ENCODE measurements at places on chromosomes 3 and 15.

GRCh38 chr3:192844836-192845525 lies 72.7 kb downstream of the MB21D2 start:
- DNase-seq: no peak

- DNase-seq: no peak
Measured at GRCh38 chr3:129266651-129267050, 12.0 kb upstream of the HMCES start.

GRCh38 chr3:14216257-14217048 lies 37.8 kb downstream of the LSM3 start:
- DNase-seq: no peak

- no peak for DNase-seq
Measured at GRCh38 chr15:48385031-48385830, 54.0 kb downstream of the DUT start.

DNA sequence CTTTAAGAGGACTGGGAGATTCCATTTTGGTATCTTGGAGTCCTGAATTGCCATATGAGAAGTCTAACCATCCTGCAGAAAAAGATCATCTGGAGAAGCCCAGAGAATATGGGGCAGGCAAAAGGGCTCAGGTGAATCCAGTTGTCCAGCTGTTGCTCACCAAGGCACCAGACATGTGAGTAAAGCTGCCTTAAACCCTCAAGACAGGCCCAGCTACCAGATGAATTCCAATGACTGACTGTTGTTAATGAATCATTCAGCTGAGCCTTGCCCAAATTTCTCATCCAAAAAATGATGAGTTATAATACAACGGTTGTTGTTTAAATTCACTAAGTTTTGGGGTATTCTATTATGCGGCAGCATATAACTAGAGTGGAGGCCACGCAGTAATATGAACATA lies 22.0 kb upstream of the NANOGP8 start:
- no peak for DNase-seq

- no peak for DNase-seq
Measured at GRCh38 chr3:56704706-56705105, 21.6 kb upstream of the TASOR start.

DNA sequence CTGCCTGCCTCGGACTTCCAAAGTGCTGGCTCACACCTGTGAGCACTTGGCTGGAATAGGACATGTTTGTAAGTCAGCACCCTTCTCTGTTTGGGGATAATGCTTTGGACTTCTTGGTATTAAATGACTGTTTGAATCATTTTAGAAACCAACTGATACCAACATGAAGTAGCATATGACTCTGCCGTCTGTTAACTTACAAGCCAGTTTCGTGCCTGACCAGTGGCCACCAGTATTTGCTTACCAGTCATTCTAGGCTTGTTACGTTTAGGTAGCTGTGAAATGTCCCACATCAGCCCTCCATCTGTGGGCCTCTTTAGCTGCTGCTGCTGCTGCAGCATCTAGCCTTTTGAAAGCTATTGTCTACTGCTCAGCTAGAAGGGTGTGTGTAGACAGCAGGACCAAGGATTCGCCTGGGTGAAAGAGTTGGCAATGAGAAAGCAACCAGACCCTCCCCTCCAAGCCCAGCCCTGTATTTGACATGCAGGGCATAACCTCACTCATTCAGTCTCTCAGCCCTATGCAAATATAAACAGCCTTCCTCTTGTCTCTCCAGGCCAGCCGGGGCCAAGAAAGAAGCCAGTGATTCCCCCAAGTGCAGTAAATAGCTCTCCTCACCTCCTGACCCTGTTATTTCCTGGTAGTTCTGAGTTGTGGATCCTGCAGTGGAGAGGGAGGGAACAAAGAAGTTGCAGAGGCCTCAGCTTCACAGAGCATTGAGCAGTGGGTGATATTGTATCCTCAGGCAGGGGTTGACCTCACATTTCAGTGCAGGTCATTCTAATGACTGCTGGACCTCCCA lies 51.0 kb downstream of the NKIRAS1 start:
- no peak for DNase-seq

DNA sequence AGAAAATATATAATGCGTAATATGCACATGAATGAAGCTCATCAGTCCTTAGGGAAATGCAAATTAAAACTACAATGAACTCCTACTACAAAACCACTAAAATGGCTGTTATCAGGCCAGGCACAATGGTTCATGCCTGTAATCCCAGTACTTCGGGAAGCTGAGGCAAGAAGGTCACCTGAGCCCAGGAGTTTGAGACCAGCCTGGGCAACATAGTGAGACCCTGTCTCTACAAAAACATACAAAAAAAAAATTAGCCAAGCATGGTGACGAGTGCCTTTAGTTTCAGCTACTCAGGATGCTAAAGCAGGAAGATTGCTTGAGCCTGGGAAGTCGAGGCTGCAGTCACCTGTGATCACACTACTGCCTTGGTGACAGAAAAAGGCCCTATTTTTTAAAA lies 85.2 kb downstream of the MAP4 start:
- no peak for DNase-seq

DNA sequence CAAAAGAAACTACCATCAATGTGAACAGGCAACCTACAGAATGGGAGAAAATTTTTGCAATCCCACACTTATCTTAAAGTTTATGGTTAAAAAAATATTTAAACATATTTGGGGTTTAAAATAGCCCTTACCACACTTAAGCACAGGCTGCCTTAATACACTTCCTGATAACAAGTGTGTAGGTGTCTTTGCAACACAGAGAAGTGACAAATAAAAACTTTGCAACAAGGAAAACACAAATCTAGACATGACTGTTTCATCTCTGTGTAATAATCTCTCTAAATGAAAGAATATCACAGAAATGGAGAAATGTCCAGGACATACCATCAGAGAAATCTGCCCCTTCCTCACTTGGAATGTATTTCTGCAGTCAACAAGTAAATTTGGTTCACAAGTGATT lies 464.1 kb upstream of the ARHGEF26 start:
- no peak for DNase-seq

- DNase-seq: no peak
Measured at GRCh38 chr15:29970402-29970695, 112.4 kb upstream of the GOLGA8J start.

- DNase-seq: no peak
Measured at GRCh38 chr3:196268284-196269163, 19.0 kb downstream of the PCYT1A start.

- no peak for DNase-seq
Measured at GRCh38 chr15:46442901-46443590, 808.2 kb downstream of the SQOR start.

GRCh38 chr3:67294341-67294740 lies 296.2 kb downstream of the KBTBD8 start:
- DNase-seq: no peak

GRCh38 chr3:52354676-52355075 lies 38.6 kb downstream of the DNAH1 start:
- no peak for DNase-seq

DNA sequence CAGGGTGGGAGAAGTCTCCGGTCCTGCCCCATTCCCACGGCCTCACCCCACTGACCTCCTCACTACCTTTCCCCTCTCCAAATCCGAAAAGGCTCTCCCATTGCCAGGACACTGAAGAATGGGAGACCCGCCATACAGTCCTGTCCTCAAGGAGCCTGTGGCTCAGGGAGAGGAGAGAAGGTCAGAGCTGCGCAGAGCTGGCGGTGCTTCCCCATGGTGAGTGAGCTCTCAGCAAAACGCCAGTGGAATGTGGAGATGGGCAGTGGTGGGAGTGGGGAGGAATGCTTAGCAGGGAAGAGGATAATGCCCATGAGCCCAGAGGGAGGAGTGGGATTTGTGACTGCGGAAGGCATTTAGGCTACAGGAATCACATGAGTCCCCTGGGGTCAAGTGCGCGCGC lies 20.1 kb downstream of the FAM43A start:
- no peak for DNase-seq

DNA sequence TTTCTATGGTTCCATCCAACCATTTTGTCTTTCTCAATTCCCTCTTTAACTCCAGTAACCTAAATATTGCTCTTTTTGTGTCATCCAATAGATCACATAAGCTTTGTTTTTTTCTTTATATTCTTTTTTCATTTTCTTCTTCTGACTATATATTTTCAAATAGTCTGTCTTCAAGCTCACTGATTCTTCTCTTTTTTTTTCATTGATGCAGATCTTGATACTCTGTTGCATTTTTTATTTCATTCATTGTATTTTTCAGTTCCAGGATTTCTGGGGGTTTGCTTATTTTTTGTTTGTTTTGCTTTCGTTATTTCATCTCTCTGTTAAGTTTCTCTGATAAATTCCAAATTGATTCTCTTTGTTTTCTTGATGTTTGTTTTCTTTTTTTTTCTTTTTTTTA lies 36.2 kb downstream of the CLDN1 start:
- DNase-seq: no peak

- DNase-seq: no peak
Measured at GRCh38 chr15:64800476-64800875, 25.0 kb downstream of the PIF1 start.

GRCh38 chr3:24522146-24522579 lies 27.5 kb upstream of the THRB start:
- no peak for DNase-seq

GRCh38 chr3:194404365-194405140 lies 5.5 kb upstream of the GP5 start:
- DNase-seq: peak; percentile 22

- DNase-seq: no peak
Measured at GRCh38 chr15:55827204-55827603, 84.3 kb upstream of the PRTG start.

- no peak for DNase-seq
Measured at GRCh38 chr3:194711286-194711685, 25.6 kb downstream of the FAM43A start.

- DNase-seq: no peak
Measured at GRCh38 chr3:87733671-87734367, 325.0 kb downstream of the CGGBP1 start.

DNA sequence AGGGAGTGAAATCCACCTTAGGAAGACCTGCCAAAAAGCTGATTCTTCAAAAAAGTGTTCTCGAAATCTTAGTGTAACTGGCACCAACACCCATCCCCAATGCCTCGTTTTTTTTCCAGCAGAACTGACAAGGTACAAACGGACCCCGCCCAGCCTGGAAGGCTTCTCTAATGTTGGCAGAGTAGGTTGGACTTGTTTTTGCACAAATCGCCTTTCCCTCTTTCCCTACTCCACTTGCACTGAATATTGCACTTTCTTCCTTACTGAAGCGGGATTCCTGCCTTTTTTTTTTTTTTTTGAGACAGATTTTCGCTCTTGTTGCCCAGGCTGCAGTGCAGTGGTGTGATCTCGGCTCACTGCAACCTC lies 544 bp upstream of the TIMMDC1 start:
- DNase-seq: no peak

- no peak for DNase-seq
Measured at GRCh38 chr3:30638685-30639412, 32.4 kb downstream of the TGFBR2 start.

- peak; percentile 88 for DNase-seq
Measured at GRCh38 chr3:97579365-97579764, 185.2 kb upstream of the ARL6 start.

DNA sequence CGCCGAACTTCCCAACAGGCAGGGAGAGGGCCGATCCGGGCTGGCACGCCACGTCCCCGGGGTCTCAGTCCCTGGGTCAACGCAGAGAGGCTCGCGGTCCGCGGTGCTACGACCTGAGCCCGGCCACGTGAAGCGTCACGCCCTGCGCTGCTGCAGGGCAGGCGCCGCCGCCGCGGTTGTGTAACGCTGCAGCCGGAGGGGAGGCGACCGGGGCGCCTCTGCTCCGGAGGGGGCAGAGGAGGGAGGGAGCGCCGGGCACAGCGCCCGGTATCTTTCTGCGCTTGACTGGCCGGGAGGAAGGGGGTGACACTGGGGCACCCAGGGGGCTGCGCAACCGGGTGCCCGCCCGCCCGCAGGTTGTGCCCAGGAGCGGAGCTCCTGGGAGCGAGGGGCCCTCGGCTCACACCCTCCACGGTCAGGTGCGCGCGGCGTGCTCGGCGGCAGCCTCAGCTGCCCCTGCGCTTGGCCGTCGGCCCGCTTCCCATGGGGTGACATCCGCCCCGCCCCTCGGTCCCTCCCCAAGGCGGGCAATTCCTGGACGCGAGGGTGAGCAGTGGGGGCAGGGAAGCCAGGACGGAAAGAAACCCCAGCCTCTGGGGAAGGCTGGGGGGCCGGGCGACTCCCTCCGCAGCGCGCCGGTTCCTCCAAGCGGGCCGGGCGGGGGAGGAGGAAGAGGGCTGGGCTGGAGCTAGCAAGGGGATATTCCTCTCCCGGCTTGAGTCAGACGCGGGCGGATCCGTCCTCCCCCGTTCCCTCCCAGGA lies 852 bp upstream of the BHLHE40 start:
- peak; percentile 77 for DNase-seq

- no peak for DNase-seq
Measured at GRCh38 chr15:45326280-45326679, 52.1 kb downstream of the GATM start.

DNA sequence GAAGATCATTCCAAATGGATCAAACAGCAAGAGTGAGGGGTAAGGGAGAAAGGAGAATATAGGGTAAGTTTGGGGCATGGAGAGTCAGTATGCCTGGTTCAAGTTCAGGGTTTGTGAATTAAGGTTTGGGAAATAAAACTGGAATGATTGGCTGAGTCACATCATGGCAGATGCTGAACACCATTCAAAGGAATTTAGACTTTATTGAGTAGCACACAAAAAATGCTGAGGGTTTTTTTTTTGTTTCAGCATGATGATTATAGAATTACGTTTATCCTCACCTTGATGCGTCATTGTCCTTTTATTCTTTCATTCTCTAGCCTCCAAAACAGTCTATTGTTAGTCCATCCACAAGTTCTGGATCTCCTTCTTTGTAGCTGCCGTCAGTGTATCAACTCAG lies 220.0 kb upstream of the UMPS start:
- no peak for DNase-seq

DNA sequence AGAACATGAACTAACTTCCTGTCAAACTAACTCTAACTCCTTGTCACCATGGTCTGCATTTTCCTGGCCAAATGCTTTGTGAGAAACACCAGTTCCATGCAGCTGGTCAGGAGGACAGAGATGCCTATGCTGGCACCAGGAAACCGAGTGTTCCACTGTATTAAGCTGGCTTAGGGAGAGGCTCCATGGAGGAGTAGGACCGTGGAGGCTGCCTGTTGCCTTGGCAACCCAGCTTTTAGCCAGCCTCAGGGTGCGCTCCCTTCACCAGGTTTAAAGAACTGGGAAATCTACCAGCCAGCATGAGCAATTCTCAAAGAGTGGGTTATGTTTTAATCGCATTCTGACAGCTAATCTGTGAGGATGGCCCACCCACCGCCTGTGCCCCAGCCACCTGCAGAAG lies 394.1 kb downstream of the OCA2 start:
- DNase-seq: no peak

DNA sequence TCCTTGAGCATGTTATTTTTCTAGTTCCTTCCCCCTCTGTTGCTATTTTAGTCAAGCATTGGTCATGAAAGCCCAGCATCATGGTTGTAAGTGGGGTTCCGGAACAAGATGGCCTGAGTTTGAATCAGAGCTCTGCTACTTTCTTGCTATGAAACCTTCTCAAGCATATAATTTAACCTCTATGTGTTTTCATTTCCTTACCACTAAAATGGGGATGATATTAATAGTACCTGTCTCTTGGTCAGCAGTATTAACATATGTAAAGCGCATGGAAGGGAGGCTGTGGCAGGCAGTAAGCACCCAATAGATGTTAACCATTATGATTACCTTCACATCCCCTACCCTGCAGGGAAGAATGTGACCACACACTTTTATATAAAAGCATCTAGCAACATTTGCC lies 14.3 kb upstream of the SPRED1 start:
- DNase-seq: no peak

- no peak for DNase-seq
Measured at GRCh38 chr15:83099290-83099689, 8.2 kb upstream of the TM6SF1 start.

- no peak for DNase-seq
Measured at GRCh38 chr3:44954962-44955361, 21.0 kb downstream of the ZDHHC3 start.

Measured in NCI-H748 treated with DMSO at 0.1 percent for 48 hours (cell line).